ENCODE measurements at places on chromosomes 1 and 21. TPM values are rescaled to one million over a fixed set of nuclear protein-coding genes. Genes with fewer than 3 reads are reported as not detected.

The KRTAP19-1 gene
- not detected for total RNA-seq

DNA sequence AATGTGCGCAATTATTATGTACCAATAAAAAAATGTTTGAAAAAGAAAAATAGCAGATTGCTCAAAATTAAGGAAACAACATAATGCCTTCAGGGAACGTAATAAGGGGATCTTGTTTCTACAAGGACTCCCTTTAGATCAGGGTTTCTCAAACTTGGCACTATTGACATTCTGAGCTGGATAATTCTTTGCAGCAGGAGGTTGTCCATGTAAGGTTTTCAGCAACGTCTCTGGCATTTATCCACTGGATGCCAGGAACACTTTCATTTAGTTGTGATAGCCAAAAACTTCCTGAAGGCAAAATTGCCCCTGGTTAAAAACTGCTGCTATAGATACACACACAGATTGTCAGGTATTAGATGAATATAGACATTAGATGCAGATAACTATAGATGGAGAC is 666.7 kb upstream of the ADAMTS5 start:
- no peak for DNase-seq

The EIF4G3 gene
- total RNA-seq: 81.9 TPM

- no peak for DNase-seq
These were observed 150.0 kb downstream of the PPP1R12B start for GRCh38 chr1:202498542-202498941.

- no peak for DNase-seq
These were observed 7.2 kb upstream of the BCL10 start for GRCh38 chr1:85283475-85284199.

GRCh38 chr1:81453971-81454370 is 346.8 kb upstream of the ADGRL2 start:
- DNase-seq: no peak

The TRIM17 gene
- total RNA-seq: 1.8 TPM

DNA sequence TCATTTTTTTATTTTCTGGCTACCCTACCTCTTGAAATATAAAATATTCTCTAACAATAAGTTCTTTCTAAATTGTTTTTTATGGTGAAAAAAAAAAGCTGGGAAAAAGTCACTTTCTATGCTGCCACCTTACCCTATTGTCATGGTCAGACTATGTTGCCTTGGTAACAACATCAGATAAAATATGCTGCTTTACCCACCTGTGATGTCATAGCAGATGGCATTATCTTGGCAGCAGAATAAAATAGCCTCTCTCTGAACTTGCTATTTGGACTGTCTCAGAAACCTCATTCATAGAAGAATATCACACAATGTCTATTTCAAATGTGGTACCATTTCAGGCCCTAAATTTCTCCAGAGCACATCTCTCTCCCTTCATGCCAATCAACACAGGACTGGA is 69.6 kb upstream of the SGIP1 start:
- no peak for DNase-seq

The LENEP gene
- total RNA-seq: not detected

The C1orf146 gene
- total RNA-seq: not detected

DNA sequence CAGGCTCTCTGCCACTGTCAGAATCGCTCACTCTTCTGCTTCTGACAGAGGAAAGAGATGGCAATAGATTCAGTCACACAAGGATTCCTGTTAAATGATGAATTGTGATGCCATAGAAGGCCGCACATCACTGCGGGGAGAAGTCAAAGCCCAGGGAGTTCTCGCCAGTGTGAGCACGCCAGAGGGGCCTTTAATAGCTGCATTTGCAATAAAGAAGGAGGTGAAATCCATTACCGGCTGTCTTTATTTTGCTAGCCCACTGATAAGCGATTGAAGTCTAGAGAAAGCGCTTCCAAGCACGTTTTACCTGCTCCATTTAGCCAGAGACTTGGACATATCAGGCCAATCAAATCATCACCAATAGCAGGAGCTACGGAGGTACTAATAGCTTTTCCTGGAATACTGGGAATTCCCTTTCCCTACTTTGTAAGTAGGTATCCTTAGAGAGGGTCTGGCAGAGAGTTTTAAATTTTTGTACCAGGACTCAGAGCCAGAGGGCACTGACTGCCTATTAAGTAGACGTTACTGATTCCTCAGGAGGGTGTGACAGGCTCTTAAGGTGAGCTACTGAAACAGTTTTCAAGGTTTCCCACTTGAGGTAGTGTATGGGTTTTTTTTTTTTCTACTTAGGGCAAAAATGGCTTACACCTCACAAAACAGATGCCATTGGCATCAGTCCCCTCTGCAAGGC is 10.2 kb upstream of the TARBP1 start:
- DNase-seq: no peak

The ZCCHC17 gene
- 30.7 TPM for total RNA-seq

DNA sequence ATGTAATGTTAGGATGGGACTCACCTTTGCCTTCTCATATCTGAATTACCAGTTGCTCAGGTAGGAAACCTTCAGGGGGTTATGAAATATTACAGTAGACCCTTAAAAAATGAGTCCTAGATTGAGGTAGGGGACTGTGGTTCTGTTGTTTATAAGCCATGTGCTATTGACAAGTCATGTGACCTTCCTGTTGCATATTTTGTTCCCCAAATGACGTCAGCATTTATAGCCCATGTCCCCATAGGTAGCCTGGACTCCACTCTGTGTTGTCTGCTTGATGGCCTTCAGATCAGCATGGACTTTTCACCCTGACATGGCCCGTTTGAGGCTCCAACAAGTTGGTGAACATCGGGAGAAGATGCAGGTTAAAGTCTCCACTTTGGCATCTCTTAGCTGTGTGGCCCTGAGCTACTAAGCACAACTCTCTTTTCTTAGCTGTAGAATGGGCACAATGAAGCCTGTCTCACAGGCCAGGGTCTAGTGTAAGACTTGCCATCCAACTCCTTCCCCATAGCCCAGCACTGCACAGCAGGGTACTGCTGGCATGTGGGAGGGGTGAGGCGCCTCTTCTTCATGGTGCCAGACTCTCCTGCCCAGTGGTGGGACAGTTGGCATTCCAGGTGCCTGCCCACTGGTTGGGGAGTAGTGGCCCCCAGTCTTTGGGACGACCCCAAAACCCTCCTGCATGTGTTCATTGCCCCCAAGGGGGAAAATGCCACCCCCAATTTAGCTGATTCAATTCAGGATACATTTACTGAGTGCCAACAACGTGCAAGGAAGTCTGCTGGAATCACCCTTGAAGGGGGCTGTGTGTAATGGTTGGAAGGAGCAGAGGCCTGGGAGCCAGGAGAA is 36.1 kb upstream of the TTC22 start:
- DNase-seq: peak; percentile 76

GRCh38 chr1:206105464-206105995 is 11.7 kb downstream of the AVPR1B start:
- DNase-seq: no peak

GRCh38 chr21:17455028-17455353 is 57.9 kb upstream of the CXADR start:
- DNase-seq: no peak

GRCh38 chr1:95671098-95671497 is 437.1 kb downstream of the RWDD3 start:
- DNase-seq: no peak

GRCh38 chr1:208640295-208640694 is 396.1 kb upstream of the PLXNA2 start:
- no peak for DNase-seq

The RGS18 gene
- not detected for total RNA-seq

The PLA2G2A gene
- not detected for total RNA-seq

DNA sequence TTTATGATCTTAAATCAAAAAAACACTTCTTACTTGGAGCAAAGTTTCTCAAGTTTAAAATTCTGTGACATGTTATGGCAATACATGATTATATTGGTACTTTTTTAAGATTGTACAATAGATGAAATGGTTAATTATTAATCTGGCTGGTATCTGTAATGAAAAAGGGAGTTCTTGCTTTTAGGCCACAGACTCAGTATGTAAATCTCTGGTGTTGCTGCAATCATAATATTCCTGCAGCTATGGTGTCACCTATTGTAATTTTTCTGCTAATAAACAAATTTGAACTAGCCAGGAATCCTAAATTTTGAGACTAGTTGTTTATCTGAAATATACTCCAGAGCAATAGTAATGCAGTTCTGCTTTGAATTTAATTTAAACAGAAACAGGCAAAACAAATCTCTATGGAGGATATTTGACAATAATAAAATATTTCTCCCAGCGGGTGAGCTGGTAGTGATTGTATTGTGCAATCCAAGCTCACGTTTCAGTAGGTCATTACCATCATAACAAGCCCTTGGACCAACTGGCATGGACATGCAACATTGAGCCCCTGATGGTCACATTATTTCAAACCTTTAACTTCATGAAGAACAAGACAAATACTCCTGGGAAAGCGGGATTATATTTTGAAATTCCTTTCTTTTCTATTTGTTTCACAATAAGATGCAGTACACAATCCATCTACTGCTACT is 77.2 kb upstream of the USH2A start:
- DNase-seq: no peak

- DNase-seq: no peak
These were observed 56.5 kb downstream of the LAMC2 start for GRCh38 chr1:183242556-183242955.

DNA sequence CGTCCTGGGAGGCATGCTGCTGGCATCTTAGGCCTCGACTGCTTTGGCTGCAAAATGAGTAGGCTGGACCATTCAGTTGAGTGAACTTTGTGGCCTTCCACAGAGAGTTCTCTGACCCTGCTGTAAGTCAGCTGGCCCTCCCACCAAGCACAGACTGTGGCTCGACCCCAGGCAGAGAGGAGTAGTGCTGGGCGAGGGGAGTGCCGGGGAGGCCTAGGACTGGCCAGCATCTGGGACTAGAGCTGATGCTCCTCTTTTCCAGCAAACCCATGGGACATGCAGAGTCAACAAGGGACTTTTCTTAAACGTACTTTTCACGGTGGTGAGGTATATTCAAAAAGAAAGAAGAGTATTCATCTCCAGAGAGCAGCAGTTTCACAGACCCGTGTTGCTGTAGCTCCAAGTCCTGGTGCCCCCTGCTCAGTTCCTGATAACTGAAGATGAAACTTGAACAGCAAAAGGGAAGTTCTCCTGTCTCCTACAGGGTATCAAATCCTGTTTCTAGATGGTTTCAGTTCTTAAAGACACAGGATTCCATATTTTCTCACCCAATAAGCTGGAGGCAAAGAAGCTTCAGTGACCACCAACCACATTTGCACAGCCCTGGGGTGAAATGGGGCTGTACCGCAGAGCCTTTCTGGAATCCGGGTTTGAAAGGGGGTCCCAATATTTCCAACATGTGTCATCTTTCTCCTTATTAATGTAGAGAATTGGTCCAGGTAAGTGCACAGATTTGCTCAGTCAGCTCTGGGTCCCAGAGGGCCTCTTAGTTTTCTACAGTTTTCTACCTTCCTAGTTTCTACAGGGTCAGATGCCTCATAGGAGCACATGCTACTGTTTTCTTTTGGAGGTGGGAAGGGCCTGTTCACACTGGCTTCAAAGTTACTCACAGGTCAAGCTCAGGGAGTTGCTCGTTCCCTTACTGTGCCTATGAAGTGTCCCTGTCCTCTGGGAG is 20.9 kb downstream of the BATF3 start:
- peak; percentile 67 for DNase-seq

The COX20 gene
- 27.6 TPM for total RNA-seq

- DNase-seq: no peak
These were observed 417.1 kb downstream of the SETD4 start for GRCh38 chr21:35643176-35643575.

The ZNF683 gene
- total RNA-seq: not detected

The TMOD4 gene
- 2.8 TPM for total RNA-seq

The OR2L8 gene
- not detected for total RNA-seq

DNA sequence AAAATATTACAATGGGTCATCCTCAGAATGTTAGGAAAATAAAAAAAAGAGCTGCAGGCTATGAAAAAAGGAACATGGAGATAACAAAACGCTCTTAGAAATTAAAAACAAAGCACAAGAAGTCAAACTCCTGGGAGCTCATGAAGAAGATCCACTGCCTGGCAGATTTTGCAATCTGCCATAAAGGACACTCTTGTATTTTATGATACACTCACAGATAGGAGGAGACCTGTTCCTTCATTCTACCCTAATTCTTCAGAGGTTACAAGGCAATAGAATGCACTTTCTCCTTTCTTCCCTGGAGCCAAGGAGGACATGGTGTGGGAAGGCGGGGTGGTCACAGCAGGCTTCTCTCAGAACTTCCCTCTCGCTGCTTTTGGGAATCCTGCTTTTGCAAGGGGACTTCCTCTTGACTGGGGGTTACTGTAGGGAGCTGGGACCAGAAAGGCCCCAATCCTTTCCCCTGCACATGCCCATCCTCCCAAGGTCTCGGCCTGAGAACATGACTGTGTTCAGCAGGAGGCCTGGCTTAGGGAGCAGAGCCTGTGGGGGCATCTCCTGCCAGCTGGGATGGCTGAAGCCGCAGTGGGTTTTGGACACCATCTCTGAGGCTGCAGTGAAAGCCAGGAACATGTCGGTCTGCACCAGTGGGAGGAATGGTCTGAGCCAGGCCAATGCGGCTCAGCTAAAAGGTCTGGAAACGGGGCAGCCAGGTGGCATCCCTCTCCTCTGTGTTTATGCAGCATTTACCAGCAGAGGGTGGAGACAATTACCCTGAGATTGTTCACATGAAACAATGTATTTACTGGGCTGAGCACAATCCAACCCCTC is 44.8 kb downstream of the GPR161 start:
- DNase-seq: peak; percentile 73

The GUCA2A gene
- total RNA-seq: not detected

DNA sequence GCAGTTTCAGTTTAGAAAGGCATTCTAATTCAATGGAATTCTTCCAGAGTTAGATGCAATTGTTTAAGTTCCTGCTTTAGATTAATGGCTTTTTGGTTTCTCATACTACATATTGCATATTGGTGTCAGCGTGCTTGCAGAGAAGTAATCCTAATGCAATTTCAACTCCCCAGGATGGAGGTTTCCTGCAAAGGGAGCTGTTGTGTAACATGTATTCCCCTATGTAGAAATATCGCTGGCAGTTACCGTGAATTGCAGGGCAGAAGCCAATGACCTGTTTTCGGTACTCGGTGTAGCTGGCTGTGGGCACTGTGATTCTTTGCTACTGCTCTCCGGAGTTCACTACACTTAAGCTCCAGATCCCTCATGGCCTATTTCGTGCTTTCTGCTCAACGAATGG is 256.1 kb upstream of the PTBP2 start:
- no peak for DNase-seq

DNA sequence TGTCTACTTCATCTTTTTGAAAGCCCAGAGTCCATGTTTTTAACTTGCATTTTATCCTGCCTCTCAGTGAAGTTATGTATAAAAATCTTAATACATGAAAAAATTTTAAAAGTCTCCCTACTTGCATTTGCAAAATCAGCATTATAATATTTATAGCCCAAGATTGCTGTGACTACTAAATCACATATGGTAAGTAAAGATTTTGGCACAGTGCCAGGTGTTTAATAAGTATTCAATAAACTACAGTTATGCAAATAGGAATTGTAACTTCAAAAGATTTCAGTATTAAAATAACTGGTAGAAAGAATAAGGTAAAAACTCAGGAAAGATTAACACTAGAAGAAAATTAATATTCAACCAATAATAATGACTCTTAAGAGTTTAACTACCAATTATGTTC is 641.7 kb downstream of the LRRIQ3 start:
- DNase-seq: no peak

DNA sequence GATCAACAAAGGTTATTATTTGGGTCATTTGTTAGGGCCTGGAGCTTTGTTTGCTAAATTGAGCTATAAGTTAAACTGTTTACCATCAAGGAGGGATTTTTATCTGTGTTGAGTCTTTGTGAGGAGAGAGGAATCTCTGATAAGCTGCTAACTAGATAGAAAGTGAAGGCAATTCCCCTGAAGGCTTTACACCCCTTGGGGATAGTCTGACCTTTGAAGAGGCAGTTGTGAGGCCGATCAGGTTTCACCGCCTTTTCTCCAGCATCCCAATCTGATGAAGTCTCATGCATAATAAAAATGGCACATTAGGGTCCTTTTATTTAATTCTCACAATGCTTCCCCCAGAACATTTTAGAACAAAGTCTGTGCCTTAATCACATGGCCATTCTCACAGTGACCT is 21.8 kb downstream of the C1orf21 start:
- no peak for DNase-seq
